ENCODE measurements at places on chromosomes 7 and 10. TPM values are rescaled to one million over a fixed set of nuclear protein-coding genes. Genes with fewer than 3 reads are reported as not detected.

DYDC2 gene
- 3.0 TPM for total RNA-seq

PIP gene
- not detected for total RNA-seq

INHBA gene
- total RNA-seq: 76.1 TPM

SLC16A12 gene
- 0.75 TPM for total RNA-seq

DNA sequence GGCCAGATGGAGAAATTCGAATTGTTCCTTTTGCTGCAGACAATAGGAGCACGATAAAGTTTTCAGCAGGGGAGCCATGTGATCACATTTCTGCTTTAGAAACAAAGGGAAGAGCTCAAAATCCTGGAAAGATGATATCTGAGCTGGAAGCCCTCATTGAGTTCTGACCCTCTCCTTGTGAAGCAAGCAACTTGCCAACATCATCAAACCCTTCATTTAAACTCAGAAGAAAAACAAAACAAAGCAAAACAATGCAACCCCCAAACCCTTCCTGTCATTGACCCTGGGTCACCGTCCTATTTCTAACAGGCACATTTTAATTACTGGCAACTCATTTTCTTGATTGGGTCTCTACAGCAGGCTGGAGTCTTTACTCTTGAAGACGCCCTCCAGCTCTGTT, 198.3 kb upstream of the ZNF32 start:
- no peak for DNase-seq

- no peak for DNase-seq
These were observed 43.7 kb downstream of the OSBPL3 start for GRCh38 chr7:24936121-24936824.

DNA sequence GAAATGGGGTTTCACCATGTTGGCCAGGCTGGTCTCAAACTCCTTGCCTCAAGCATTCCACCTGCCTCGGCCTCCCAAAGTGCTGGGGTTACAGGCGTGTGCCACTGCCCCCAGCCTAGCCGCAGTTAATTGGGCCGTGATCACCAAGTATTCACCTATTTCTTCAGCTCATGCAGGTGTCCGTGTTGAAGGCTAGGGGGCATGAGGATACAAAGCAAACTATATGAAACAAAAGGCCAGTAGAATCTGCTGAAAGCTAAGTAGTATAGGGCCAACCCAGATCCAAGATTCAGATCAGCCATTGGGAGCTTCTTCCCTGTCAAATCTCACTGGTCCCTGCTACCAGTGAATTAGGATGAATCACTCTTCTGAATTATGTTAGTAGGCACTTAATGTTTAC, 73.4 kb downstream of the LRRC4 start:
- no peak for DNase-seq

DNA sequence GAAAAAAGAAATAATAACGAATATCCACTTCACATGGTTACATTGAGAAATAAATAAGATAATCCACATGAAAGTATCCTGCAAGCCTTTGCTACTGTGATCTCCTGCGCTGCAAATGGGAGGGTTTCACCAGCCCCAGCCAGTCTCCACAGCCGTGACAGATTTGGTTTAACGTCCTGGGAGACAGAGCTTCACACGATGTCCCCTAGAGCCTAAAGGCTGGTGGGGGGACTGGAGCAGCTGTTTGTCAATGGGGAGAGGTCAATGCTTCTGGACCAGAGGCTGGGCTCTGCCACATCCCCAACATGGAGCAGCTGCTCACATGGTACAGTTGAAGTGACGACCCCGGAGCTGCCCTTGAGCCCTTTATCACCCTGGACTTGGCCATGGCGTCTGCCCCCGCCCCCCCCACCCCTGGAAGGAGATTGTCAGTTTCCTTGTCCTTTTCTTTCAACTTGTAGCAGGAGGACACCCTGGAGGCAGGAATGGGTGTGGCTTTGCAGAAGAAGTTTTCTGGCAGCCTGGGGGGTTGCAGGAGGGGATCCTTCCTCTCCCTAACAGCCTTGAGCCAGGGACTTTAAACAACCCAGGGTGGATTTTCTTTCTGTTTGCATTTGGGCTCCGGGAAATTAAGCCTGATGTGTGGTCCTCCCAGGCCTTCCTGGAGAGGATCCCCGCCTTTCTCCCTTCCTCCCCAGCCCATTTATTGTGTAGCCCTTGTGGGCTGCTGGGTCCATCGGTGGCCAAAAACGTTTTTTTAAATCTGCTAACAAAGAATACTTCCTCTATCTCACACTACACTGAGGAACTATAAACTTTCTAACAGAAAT, 37.0 kb upstream of the MXI1 start:
- DNase-seq: no peak

GRCh38 chr7:1999278-1999984, 233.3 kb downstream of the MAD1L1 start:
- DNase-seq: no peak

DNA sequence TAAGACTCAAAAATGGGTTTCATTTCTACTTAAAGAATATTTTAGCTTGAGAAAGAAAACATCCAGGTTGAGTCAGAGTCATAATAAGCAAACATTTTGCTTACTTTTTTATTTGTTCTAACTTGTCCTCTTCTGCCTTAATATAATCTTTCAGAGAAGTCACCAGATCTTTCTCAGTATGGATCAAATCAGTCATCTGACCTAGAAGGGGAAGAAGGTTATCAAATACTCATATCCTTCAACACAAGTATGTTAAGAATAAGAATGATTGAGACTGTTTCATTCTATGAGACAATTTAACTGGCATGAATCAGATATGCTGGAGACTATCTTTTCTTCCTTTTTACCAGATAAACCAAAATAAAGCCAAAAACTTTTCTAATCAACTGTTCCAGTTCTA, 23.0 kb downstream of the P4HA1 start:
- no peak for DNase-seq

DNA sequence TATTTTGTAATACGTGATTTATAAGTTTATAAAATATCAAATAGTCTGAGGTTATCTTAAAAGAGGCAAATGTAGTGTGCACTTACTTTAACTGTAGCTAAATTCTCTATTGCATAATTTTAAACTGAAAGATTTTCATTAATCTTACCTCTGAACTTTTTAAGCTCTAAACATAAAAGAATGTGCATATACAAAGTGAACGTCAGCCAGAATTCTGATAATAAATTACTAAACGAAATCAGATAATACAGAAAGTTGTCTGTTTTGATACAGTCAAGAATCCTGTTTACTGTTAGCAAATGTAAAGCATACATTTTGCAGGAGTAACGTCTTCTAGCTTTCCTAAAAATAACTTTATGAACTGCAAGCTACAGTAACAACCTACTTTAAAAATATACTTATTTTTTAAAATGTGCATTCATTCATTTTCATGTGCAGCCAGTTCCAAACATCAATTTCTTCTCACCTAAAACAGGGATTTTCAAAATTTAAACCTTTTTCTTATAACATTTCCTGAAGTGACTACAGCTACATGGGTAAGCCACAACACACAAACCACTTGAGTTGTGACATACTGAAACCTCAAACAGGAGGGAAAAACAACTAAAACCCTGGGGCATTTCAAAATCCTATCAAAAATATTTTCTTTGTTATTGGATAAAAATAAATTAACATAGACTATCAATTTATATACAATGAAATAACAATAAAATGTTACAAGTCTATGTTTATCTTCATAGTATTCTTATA, 92.7 kb downstream of the RNLS start:
- no peak for DNase-seq

- no peak for DNase-seq
These were observed 3.2 kb downstream of the VSTM4 start for GRCh38 chr10:49112098-49112497.

DNA sequence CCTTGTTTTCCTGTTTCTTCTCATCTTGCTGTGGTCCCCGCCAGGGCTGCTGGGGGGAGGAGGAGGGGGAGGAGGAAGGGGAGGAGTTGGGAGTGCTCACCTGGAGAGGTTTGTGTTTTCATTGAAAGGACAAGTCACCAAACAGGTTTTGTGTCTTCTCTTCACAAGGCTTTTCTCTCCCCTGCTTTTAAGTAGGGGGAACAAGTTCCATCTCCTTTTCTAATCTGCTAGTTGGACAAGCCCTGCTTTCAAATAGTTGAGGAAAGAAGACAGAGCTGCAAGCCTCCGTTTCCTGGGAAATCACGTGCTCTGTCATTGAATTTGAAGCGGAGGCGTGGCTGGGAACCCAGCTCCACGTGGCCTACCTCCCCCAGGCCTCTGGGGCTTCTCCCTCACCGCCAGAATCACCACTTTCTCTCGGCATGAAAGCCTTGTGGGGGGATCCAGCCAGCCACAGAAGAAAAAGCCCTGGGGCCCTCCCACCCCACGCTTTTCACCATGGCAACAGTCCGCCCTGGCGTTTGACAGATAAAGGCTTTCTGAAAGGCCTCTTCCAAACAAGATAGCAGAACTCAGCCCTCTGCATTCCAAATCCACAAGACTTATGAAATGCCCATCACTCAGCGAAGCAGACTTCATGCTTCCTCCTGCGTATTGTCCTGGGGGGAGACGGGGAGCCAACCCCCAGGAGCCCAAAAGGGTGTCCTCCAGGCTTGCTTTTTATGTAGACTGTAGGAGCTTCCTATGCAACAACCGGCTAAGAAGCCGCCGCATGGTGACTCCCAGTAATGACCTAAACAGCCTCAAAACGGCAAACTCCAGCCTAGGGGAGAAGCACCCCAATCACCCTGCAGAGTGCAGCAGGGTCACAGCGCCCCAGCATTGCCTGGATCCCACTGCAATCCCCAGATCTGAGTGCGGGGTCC, 51.7 kb downstream of the PROSER2 start:
- DNase-seq: no peak

DNA sequence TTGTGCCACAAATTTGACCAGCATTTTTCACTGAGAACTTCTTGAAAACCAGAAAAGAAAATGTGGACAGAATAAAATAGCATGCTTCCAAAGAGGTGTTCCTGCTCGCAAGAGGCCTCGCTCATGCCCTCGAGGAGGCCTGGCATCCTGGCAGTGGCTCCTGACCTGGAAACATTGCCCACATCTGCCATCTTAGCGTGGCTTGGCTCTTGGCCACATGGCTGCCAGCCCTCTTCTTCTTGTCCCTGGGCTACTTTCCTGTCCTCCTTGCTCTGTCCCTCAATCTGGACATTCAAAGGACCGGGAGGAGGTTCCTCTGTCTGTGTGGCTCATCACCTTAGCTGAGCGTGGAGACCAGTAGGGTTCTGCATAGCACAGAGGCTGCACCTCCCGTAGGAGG, 131.6 kb upstream of the TMEM72 start:
- no peak for DNase-seq

DNA sequence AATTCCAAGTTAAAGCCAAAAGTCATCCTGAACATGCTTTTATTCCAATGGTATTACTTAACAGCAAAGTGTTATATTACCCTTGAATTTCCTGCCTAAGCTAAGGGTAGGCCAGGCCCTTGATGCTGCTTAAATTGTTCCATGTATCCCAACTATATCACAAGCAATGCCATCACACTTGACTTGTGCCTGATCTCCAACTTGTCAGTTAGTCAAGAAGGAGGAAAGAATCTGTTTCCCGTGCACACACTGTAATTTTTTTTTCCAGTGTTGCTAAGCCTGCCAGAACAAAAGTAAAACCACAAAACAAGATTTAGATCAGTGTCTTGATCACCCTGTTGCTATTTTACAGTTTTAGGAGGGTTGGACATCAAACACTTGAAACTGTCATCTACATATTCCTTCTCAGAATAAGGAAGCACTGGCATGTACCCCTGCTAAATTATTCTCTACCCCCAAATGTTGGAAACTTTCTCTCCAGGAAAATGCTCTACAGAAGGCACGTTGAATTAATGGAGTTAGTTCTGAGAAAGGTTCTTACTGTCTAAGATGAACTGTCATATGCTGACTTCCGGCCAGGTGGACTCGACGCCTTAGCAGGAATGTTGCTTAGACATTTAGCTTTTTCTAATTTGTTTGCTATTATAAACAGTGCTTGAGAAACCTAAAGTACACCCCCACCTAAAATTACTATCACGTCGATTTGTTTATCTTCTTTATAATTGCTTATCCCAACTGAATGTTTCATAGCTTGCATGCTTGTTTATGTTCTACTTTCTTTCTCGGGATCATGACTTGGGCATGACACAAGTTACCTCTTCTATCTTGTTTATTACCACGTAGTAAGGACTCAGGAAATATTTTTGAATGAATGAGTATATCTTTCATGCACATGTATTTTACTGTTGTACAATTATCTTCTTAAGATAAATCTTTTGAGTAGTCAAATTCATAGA, 105.5 kb upstream of the ZNF438 start:
- DNase-seq: no peak

Data from kidney epithelial cell (primary cell).